ENCODE measurements at places on chromosomes 16 and 17.

GRCh38 chr17:64259922-64260321, 3.1 kb downstream of the TEX2 start:
- no peak for DNase-seq

DNA sequence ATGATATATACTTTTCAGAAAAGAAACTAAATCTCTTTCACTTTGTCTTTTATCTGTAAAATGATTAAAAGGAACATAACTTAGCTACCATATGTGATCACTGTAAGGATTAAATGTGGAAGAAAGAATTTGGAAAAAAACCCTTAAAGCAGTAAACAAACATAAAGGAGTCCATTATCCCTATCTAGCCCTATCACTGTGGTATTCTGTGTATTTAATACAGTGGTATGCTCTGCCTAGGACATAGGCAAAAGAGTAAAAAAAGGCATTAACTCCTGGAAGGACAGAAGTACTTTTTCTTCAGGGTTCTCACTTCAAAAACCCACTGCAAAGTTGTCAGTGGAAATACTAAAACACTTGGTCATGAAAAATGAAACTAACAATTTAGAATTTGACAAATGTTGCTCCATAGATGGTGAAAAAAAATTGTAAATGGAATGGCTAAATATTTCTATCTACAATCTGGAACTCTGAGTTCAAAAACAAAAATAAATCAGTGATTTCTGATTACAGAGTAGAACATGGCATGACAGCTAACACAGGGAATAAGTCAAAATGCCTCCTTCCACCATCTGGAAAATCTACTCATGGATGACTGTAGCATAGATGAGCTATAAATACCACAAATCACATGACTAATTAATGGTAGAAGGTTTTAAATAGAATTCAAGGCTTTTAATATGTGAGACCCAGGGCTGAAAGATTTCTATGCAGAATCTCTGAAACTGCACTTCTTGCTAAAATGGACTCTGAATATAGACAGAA, 140.1 kb downstream of the ITFG1 start:
- DNase-seq: no peak

DNA sequence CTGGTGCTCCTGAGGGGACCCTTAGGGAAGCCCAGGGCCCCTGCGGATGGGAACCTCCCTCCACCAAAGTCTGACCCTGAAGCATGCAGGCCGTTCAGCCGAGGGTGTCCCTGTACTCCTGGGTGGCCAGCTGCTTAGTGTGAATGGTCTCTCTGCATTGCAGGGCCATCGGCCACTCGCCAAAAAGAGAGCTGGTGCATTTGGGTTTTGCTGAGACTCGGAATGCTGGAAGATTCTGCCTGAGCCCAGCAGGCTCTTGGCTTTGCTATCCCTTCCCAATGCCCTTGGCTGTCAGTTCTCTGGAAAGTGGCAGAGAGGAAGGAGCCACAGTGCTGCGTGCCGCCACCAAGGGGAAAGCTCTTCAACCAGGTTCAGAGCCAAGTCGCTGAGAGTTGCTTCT, 2.8 kb downstream of the MEOX1 start:
- no peak for DNase-seq

- no peak for DNase-seq
Measured at GRCh38 chr17:65312718-65313377, 175.7 kb downstream of the RGS9 start.

DNA sequence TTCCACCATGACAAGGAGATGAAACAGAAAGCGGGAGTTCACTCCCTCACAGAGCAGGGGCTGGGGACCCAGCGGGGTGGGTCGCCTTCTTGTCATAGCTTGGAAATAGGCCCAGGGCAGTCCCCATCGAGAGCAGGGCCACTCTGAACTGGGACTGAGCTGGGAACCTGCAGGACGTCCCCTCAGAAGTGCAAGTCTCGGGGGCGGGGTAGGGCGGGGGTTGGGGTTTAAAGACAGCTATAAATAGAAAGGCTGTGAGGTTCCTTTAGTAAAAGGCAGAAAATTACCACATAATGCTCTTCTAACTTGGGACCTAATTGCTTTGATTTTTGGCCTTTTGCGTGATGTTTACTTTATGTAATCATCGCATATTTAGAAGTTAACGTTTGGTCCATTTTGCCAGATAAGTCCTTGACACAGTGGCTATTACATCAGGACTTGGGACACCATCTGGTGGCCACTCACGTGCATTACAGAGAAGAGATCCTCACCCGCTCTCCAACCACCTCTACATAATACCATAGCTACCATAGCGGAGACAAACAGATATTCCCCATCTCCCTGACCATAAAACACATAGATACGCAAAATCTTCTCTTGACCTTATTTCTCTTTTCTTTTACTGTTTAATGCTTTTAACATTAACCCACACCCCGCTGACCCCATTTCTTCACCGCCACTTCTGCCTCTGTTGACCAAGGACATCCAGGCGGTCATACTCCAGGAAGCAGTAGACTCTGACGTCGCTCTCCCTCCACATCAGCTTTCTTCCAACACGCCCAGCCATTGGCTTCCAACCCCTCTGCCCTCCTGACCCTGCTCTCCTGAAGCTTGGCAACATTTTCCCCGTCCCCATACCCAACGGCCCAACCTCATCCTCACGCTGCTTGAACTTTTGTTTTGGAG, 27.5 kb upstream of the PIK3R6 start:
- DNase-seq: peak; percentile 50

DNA sequence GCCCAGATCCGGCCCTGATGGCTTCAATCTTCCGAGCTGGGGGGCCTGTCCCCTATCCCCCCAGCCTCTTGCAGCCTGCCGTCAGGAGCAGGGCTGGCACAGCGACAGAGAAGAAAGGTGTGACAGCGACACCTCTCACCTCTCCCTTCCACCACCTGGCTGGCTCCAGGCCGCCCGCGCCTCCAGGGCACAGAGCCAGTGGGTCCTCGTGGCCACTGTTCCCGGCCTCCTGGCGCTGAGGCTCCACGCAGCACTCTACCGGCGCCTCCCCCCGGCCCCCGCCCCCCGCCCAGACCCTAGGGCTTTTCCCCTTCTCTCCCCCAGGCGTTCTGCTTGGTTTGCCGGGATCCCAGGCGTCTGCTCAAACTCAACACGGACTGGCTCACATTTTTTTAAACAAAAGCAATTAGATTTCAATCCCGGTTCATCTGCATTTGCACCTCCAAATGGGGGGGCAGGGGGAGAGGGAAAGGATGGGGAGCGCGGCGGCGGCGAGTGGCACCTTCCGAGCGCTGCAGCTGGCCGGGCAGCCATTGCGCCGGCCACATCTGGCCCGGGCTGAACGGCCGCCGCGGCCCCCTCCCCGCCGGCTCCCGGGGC, 12.8 kb upstream of the CBX8 start:
- no peak for DNase-seq

DNA sequence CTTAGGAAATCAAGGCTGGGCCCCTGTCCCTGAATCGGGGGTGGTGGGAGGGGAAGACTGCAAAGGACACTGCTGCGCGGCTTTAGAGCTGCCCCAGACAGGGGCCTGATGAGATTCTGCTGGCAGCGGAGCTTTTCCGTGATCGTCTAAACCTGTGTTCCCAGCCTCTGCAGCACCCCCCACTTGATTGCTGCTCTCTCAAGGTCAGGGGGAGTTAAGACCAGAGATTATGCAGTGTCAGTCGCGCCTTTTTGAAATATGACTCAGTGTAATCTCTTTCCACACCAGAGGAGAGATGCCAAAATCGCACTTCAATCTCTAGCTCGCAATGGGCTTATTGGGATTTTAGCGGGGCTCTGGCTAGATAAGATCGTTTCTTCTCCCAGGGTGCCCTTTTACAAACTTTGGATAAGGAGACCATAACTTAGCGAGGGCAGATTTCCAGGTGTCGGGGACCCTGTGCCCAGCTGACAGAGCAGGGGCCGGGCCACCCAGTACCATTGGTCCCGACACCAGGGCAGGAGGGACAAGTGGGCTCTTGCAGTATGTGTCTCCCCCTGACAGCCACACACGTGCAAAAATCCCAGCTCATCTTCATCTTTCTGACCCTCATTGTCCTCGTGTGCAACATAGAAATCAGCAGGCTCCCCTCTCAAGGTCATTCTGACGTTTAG, 87.0 kb downstream of the IRX3 start:
- no peak for DNase-seq

DNA sequence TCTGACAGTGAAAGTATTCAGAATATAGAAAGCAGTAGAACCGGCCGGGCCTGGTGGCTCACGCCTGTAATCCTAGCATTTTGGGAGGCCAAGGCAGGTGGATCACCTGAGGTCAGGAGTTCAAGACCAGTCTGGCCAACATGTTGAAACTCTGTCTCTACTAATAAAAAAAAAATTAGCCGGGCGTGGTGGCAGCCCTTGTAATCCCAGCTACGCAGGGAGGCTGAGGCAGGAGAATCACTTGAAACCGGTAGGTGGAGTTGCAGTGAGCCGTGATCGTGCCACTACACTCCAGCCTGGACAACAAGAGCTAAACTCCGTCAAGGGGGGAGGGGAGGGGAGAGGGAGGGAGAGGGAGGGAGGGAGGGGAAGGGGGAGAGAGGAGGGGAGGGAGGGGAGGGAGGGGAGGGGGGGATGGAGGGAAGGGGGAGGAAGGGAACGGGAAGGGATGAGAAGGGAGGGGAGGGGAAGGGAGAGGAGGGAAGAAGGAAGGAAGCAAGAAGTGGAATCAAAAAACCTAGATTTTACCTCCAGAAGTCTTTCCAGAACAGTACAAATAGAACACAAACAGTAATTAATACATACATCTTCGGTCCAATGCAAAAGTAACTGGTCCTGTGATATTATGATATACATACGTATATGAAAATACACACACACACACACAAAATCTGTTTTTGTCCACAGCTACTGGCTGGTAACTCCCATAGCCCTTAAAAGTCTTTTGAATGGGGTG, 10.9 kb upstream of the NT5C start:
- DNase-seq: no peak

- no peak for DNase-seq
Measured at GRCh38 chr17:74528491-74529199, 2.6 kb downstream of the CD300LB start.

DNA sequence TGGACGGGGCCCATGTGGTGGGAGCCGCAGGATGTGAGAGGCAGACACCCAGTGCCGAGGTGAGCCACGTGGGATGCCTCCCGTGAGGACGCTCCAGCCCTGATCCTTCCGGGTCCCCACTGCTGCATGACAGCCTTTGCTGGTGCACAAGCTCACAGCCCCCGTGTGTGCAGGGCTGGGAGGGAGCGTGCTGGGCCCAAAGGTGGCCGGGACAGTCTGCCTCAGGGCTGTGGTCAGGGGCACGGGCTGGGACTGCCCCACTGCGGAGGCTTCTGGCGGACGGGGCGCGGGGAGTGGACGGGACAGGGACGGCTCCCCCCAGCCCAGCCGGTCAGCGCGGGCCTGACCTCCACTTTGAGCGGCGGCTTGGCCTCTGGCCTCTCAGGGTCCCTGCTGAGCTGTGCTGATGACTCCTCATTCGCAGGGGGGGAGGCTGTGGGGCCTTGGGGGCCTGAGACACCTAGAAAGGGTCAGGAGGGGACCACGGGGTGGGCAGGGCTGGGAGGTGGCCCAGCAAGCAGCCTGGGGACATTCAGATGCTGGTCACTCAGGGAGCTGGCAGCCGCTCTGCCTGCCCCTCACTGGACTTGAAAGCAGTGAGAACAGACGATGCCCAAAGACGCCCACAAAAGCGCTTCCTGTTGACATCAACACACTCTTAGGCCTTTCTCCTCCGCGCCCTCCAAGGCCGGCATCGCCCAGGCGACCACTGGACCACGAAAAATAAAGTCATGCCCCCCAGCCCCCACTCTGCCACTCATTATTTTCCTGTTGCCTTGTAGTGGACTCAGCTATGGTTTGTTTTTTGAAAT, 9.3 kb upstream of the METRNL start:
- no peak for DNase-seq

DNA sequence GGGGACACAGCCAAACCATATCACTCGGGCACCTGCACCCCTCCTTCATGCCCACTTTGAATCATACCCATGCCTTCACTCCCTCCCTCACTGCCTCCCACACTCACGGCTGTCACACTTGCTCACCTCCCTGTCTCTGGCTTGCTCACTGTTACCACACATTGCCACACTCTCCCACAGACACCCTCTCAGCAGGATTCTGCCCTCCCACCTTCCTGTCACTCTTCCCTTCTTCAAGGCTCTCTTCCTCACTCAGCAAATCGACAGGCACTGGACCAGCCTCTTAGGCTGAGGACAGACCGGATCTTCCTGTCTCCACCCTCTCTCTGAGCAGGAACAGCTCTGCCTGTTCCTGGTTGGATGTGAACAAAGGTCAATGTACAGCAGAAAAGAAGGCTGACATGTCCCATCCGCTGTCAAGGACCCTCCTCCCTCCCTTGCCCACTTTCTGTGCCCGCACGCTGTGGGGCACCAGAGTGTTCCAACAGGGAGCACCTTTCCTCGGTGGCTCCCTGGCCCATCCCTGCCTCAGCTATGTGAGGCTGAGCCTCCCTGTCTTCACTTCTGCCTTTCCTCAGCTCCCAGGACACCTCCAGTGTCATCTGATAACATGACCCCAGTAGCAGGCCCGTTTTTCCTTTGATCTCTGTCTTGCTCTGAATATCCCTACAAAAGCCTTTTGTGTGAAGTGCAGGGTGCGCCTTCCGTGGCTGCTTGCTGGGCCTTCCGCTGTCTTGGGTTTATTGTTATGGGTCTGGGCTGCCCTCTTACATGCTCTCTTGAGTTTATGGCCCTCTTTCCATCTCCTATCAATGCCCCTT, 47.0 kb downstream of the CCDC182 start:
- DNase-seq: no peak

DNA sequence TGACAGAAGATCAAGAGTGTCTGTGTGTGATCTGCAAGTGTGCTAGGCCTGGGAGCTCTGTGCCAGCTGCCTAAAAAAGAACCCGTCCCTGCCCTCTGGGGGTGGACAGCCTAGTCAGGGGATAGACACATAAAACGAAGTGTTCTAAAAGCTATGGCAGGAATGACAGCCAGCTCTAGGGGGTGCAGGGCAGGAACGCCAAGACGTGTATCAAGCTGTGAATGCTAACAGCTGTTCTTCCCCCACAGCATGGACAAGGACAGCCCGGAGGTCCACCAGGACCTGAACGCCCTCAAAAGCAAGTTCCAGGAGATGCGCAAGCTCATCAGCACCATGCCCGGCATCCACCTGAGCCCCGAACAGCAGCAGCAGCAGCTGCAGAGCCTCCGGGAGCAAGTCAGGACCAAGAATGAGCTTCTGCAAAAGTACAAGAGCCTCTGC, 5.1 kb downstream of the RASD1 start:
- DNase-seq: no peak

- peak; percentile 79 for DNase-seq
Measured at GRCh38 chr17:49739641-49740271, 24.2 kb downstream of the FAM117A start.

- peak; percentile 92 for DNase-seq
Measured at GRCh38 chr17:75034236-75034908, 12.4 kb downstream of the ATP5PD start.

GRCh38 chr17:60106340-60107059, 27.8 kb upstream of the HEATR6 start:
- no peak for DNase-seq

- no peak for DNase-seq
Measured at GRCh38 chr17:80485846-80486245, 9.4 kb upstream of the NPTX1 start.

GRCh38 chr17:17204041-17204591, 2.0 kb downstream of the PLD6 start:
- DNase-seq: no peak

GRCh38 chr17:19255279-19255678, 18.1 kb downstream of the EPN2 start:
- DNase-seq: no peak

All from activated naive CD4-positive, alpha-beta T cell treated with anti-CD3 and anti-CD28 coated beads, Interleukin-2, amount 50 U/mL, for 16 hours (primary cell).